ENCODE measurements at places on chromosomes 12 and 14.

GRCh38 chr12:66035288-66035966 lies 95.1 kb downstream of the LLPH start:
- DNase-seq: no peak

DNA sequence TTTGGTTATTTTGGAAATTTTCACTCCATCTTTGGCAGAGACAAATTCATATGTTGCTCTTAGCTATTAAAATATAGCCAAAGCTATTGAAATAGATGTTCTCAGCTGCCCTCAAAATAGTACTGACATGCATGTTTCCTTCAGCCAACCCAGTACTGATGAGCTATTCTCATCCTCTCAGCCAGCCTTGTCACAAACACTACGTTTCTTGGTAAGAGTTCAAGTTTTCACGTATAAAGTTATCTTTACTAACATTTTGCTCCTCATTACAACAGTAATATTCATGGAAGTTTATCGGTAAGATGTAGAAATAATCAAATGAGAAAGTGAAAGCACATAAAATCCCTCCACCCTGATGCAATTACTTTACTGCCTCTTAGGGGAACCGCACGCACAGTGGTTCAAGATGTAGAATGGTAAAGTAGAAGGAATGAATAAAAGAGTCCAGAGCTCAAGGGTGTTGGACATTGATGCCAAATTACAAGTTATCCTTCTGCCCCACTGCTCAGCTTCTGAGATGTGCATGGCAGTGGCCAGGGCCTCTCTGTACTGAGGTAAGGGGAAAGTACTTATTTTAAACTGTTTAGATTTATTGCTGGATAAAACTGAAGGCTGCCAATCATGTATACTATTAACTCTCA lies 20.7 kb downstream of the GCH1 start:
- no peak for DNase-seq

DNA sequence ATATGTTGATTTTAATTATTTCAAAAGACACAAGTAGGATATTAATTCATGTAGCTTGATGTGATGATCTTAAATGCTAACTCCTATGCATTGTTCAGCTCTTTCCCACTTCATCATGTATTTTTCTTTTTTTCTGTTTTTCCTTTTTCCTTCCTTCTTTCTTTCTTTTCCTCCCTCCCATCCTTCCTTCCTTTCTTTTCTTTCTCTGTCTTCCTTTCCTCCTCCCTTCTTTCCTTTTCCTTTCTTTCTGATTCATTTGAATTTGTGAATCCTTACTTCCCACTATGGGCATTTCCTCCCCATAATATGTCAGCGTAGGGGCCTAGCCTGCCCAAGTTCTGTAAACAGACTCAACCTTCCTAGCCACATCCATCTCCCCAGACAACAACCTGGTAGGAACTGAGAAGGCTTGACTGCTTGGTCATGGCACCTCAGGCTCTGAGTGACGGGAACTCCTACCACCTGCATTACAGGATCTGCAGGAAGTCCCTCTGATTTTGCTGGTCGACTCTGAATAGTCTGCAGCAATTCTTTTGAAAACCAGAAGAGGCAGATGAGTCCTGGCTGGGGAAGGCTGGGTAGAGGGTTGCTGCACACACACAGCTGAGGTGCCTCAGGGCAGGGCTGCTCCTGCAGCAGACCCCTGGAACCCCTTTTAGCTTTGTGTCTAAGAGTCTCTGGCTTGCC lies 33.4 kb upstream of the BHLHE41 start:
- DNase-seq: no peak

DNA sequence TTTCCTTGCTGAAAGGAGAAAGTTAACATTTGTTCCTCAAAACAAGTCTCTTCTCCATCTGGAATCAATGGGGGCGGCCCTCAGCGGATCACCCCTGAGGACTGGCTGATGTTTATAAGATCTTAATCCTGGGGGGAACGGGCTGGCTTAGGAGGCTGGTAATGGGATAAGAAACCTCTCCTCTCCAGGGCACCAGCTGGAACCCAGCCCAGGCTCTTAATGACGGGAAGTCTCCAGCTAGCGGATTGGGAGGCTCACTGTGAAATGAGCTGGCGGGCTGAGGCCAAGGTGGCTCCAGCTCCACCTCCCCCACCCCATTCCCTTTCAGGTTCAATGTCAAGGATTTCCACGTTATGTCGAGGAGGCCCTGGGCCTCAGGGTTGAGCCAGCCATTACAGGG lies 1133.0 kb downstream of the VRK1 start:
- no peak for DNase-seq

GRCh38 chr14:92677087-92677668 lies 71.2 kb downstream of the LGMN start:
- DNase-seq: no peak

DNA sequence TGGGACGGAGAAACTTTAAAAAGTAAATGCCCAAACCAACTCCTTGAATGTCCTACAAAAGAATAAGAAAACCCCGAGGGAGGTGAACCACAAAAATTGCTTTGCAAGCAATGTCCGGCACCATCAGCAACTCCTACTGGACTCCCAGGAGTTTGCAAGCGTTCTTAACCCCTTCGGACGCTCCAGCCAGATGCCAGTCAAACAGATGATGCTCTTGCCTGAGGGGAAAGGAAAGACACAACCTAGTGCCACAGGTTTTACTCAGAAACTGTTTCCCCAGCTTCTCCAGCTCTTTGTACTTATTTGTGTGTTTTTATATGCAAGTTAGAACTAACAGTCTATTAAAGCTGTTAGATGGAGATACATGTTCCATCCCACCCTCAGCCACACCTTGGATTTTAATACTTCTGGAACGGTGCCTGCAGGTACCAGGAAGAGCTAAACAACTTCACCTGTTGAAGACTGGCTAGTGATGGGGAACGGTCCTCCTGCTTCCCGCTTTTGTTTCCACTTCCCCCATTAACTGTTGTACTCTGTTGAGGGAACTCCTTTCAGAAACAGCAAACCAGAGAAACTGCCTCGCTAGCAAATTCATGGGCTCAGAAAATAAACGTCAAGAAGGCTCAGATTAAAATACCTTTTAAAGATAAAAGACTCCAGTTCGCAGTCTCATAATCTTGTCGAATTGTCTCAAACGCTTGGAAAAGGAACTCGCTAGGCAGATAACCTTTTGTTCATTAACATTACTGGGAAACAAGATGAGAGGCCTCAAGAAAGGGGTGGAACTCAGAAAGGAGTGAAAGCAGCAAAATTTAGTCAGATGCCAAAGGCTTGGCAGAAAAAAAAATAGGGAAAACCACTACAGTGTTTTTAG lies 1.1 kb upstream of the FERMT2 start:
- no peak for DNase-seq

DNA sequence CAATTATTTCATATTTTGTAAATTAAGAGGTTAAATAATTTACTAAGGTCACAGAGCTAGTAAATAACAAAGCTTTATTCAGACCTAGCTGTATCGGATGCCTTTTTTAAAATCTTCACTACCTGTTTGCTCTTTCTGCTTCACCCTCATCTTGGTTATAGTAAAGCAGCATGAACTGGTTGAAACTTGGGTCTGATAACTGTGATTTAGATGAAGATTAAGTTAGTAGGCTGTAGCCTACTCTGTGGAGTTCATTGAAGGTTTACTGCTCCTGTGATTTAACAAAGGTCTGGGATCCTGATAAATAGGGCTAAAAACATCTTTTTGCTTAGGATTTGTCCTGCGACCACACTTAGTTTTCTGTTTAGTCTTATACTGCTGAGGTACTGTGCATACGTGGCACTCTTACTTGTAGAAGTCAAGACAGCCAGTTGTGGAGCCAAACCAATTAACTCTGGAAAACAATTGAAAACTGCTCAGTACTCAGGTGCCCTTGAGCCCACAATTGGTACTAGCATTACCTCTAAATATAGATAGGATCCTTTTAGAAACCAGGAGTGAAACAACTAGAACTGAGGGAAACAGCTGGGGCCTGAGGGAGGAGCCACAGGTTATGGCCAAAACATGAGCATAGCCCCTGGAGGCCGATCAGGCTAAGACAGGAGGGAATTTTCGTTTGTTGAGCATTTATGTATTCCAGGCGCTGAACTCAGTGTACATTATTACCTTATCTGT lies 2.3 kb downstream of the SPATS2 start:
- no peak for DNase-seq

GRCh38 chr12:58884916-58885315 lies 35.4 kb downstream of the LRIG3 start:
- DNase-seq: no peak

Measured in stimulated activated CD4-positive, alpha-beta T cell treated with anti-CD3 and anti-CD28 coated beads, Interleukin-1b, Interleukin-23, amount 100 ng/mL, for 1 hour (primary cell).